ENCODE measurements at places on chromosomes 5 and 9. TPM values are rescaled to one million over a fixed set of nuclear protein-coding genes. Genes with fewer than 3 reads are reported as not detected.

C5orf58 gene
- total RNA-seq = not detected

DNA sequence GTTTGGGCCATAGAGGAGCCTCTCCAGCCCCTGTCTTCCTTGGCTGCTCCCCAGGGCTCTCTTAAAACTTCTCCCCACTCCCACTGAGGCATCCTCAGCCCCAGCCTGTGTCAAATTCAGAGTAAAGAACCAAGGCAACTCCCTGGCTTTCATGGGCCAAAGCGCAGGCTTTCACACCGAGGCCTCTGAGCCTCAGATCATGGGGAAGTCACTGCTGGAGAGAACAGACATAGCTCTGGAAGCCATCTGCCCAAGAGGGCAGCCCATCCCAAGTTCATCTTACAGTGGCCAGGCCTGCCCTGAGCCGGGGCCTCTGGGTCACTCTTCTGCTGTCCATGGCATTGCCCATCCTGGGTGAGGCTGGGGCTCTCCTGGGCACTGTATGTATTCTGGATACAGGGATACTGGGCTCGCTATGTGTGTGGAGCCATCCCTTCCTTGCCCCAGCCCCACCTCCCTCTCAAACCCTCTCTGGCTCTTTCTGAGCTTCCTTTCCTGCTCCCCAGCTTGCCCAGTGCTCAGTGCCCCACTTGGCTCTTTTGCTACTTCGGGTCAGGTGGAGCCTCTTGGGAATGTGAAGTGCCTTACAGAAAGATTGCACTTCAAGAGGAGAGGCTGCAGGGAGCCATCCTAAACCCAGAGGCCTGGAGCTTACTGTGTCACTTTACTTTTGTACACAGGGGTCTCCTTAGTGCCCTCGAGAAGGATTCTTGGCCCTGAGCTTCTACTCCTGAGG is 33.0 kb downstream of the TGFBI start:
- no peak overlapping the region for H3K27ac ChIP-seq
- no peaks in the 10 kb centered on the region for H3K4me1 ChIP-seq
- no peaks in the 10 kb centered on the region for H3K36me3 ChIP-seq
- no peak overlapping the region for H3K4me3 ChIP-seq
- no peak for DNase-seq
- peaks cover 7% of the 10 kb centered on the region for H3K27me3 ChIP-seq

DNA sequence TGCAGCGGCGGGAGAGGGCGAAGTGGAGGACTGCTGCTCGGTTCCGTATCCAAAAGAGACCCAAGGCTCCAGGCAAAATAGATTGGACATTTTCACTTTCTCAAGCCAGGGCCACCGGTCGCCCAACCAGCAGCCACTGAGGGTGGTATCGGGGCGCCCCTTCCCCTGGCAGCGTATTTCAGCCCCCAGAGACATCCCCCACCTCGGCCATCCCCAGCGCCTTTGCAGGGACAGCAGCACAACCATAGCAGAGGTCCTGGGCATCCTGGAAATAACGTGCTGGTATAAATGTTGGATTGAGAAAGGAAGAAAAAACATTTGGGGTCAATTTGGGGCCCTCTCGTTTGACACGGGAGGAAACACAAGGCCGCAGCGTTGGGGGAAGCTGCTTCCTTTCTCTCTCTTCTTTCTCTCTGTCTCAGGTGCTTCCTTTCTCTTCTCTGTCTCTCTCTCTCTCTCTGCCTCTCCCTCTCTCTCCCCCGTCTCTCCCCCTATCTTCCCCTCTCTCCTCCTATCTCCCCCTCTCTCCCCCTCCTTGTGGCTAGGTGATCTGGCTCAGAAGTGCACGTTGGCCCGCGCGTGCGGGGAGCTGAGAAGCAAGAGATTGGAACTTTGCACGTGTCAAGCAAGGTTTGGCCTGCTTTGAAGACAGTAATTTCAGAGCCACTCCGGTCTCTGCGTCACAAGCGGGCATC is 624 bp upstream of the RETREG1 start:
- no peaks in the 10 kb centered on the region for H3K27me3 ChIP-seq
- H3K27ac ChIP-seq = no peak overlapping the region
- peaks cover 35% of the 10 kb centered on the region for H3K4me1 ChIP-seq
- peaks cover 26% of the 10 kb centered on the region for H3K36me3 ChIP-seq
- no peak overlapping the region for H3K4me3 ChIP-seq
- DNase-seq = peak; percentile 69

DNA sequence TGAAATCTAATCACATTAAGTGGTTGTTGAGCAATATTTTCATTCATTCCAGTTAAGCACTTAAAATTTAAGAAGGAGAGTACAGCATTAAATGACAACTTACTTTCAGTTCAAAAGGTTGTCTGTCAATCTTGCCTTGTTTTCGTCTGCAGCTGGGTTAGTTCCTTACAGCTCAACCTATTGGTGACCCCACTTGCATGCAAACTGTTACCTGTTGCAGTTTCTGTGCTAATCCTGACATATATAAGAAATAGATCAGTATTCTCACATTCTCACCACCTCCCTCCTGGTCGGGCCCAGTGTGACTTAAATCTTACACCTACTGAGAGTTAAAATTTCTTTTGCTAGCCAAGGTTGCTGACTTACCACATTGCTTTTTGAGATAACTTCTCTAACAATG is 191.8 kb upstream of the SMC2 start:
- no peak for DNase-seq
- no peaks in the 10 kb centered on the region for H3K4me1 ChIP-seq
- H3K4me3 ChIP-seq = no peak overlapping the region
- no peaks in the 10 kb centered on the region for H3K36me3 ChIP-seq
- no peak overlapping the region for H3K27ac ChIP-seq

- H3K27me3 ChIP-seq = peaks cover 4% of the 10 kb centered on the region
- no peaks in the 10 kb centered on the region for H3K4me1 ChIP-seq
- H3K4me3 ChIP-seq = no peak overlapping the region
Observed at GRCh38 chr5:173457482-173457881, 129.3 kb upstream of the STC2 start.

- no peaks in the 10 kb centered on the region for H3K4me1 ChIP-seq
- no peaks in the 10 kb centered on the region for H3K36me3 ChIP-seq
Observed at GRCh38 chr5:34603378-34603777, 52.8 kb upstream of the RAI14 start.

DNA sequence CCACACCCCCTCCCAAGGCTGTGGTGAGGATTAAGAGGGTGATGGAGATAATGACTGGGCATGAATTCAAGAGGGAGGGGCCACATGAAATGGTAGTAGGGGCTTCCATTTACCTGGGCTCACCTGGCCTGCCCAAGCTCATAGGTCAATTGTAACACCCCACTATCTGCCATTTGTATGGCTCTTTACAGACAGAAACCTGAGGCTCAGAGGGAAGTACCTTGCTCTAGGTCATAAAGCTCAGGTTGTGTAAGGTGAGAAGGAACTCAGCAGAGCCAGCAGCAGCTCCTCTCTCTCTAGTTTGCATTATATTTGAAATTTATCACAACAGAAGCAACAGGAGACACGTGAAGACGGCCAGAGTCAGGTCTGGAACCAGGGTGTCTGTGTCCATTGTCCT is 133.4 kb upstream of the ALDH1B1 start:
- peaks cover 10% of the 10 kb centered on the region for H3K27me3 ChIP-seq
- no peak overlapping the region for H3K27ac ChIP-seq

FAM114A2 gene
- total RNA-seq = 28.6 TPM

DNA sequence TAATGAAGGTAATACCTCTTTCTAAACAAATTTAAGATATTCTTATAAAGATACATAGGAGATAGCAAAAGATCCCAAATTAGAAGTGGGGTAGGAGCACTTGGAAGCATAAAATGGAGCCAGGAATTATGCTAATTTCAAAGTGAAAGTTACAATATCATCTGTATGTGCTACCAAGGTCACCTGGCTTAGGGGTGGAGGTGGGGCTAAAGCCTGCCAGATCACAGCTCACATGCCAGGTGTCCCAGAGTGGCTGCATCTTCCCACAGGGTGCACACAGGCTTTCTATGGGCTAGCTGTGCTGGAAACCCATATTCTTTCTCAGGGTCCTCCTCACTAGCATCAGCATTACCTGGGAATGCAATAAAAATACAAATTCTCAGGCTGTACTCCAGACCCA is 118.2 kb upstream of the TXNDC8 start:
- H3K36me3 ChIP-seq = no peaks in the 10 kb centered on the region
- no peaks in the 10 kb centered on the region for H3K27me3 ChIP-seq
- H3K27ac ChIP-seq = no peak overlapping the region
- no peak overlapping the region for H3K4me3 ChIP-seq

- no peaks in the 10 kb centered on the region for H3K4me1 ChIP-seq
- H3K27ac ChIP-seq = no peak overlapping the region
- no peak overlapping the region for H3K4me3 ChIP-seq
- H3K27me3 ChIP-seq = peaks cover 6% of the 10 kb centered on the region
Observed at GRCh38 chr5:176590035-176590717, 19.8 kb downstream of the GPRIN1 start.

DNA sequence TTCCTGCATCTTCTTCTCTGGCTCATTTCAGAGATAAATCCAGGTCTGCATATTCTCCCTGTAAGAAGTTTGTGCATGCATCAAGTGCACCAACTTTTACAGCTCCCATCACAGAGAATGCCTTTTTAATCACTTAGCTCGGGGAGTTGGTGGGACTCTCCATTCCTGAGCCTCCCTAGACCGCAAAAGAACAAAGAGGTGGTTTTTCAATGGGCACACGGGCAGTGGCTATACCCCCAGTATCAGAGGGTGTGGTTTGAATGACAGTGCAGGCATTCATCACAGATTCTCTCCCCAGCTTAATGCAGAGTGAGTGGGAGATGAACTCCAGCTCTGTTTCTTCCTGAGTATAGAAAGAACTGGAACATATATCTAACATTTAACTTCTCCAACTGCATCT is 264.7 kb upstream of the NR4A3 start:
- peaks cover 5% of the 10 kb centered on the region for H3K27me3 ChIP-seq
- no peak overlapping the region for H3K27ac ChIP-seq
- DNase-seq = no peak
- H3K4me3 ChIP-seq = no peak overlapping the region
- no peaks in the 10 kb centered on the region for H3K36me3 ChIP-seq

- peaks cover 1% of the 10 kb centered on the region for H3K36me3 ChIP-seq
- no peak overlapping the region for H3K27ac ChIP-seq
- peaks cover 72% of the 10 kb centered on the region for H3K27me3 ChIP-seq
- DNase-seq = no peak
- H3K4me1 ChIP-seq = peaks cover 7% of the 10 kb centered on the region
Observed at GRCh38 chr5:73434461-73434860, 14.1 kb downstream of the FOXD1 start.

DNA sequence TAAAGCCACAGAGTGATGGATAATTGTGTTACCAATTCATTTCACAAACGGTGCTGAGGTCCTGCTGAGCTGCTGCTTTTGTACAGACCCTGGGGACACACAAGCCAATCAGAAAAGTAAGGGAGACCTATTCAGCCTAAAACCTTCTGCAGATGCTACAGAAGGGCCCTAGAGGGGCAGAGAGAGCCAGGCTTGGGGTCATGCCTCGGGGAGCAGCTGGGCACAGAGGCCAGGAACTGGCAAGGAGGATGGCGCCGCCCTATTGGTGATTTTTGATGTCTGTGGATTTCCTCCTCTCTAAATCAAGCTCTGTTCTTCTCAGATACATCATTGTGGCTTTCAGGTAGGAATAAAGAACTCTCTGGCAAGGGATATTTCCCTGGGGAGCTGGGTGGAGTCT is 181.9 kb downstream of the ZNF462 start:
- peaks cover 4% of the 10 kb centered on the region for H3K27me3 ChIP-seq
- H3K27ac ChIP-seq = no peak overlapping the region
- H3K4me3 ChIP-seq = no peak overlapping the region
- DNase-seq = no peak
- H3K36me3 ChIP-seq = no peaks in the 10 kb centered on the region
- no peaks in the 10 kb centered on the region for H3K4me1 ChIP-seq

PCDHA4 gene
- total RNA-seq = not detected

LURAP1L gene
- not detected for total RNA-seq

PALM2AKAP2 gene
- total RNA-seq = not detected

- no peaks in the 10 kb centered on the region for H3K4me1 ChIP-seq
- no peak for DNase-seq
- no peak overlapping the region for H3K4me3 ChIP-seq
- H3K36me3 ChIP-seq = no peaks in the 10 kb centered on the region
- no peak overlapping the region for H3K27ac ChIP-seq
Observed at GRCh38 chr9:21287280-21287679, 17.8 kb downstream of the IFNA5 start.

JAK2 gene
- total RNA-seq = 25.9 TPM

DNA sequence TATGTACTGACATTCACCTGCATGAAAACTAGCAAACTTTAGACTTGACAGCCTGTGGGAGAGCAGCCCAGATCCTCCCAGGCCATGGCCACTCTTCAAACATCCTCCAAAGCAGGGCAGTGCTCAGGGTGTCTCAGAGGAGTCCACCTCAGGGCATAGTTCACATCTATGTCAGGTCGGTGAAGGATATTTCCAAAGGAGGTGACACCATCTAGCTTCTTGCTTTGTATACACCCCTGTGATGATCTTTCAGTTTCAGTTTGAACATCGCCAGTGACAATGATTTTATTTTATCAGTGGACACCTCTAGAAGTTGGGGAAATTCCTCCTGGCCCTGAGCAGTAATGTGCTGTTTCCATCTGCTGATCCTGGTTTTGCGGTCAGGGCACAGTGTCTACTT is 20.1 kb downstream of the CDK20 start:
- no peaks in the 10 kb centered on the region for H3K36me3 ChIP-seq
- no peak for DNase-seq
- no peak overlapping the region for H3K4me3 ChIP-seq
- H3K4me1 ChIP-seq = peaks cover 5% of the 10 kb centered on the region
- no peak overlapping the region for H3K27ac ChIP-seq
- H3K27me3 ChIP-seq = peaks cover 25% of the 10 kb centered on the region

DNA sequence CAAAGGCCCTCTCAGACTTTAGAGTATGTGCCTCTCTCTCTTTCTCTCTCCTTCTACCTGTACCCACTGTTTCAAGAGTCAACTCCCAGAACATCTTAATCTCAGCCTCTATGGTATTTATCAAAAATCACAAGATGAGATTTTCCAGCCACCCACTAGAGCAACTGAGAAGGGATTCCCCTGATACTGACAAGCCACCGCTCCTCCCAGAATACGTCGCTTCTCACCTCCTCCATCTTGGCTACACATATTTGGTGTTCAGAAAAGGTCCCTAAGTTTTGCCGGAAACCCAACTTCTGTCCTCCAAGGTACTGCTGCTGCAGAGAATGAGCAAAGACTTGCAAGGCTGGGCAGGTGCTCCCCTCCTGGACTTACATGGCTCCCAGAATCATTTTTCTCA is 6.1 kb downstream of the GARIN3 start:
- peak overlapping the region; percentile 52 for H3K27ac ChIP-seq
- peak overlapping the region; percentile 47 for H3K4me3 ChIP-seq
- peaks cover 51% of the 10 kb centered on the region for H3K4me1 ChIP-seq
- no peak for DNase-seq
- H3K27me3 ChIP-seq = no peaks in the 10 kb centered on the region

TTC23L gene
- not detected for total RNA-seq

PHYHD1 gene
- 1.6 TPM for total RNA-seq

CPLANE1 gene
- 7.0 TPM for total RNA-seq

SOHLH1 gene
- total RNA-seq = not detected

CD72 gene
- total RNA-seq = 15.3 TPM

ZFP37 gene
- total RNA-seq = 1.8 TPM

- H3K4me1 ChIP-seq = peaks cover 3% of the 10 kb centered on the region
- no peak overlapping the region for H3K4me3 ChIP-seq
- H3K27ac ChIP-seq = no peak overlapping the region
Observed at GRCh38 chr5:67530609-67531255, 334.1 kb upstream of the CD180 start.
